ENCODE measurements at places on chromosomes 1 and 21.
A peak's percentile ranks its signal among the peaks of the same experiment; 100 is the strongest.

DNA sequence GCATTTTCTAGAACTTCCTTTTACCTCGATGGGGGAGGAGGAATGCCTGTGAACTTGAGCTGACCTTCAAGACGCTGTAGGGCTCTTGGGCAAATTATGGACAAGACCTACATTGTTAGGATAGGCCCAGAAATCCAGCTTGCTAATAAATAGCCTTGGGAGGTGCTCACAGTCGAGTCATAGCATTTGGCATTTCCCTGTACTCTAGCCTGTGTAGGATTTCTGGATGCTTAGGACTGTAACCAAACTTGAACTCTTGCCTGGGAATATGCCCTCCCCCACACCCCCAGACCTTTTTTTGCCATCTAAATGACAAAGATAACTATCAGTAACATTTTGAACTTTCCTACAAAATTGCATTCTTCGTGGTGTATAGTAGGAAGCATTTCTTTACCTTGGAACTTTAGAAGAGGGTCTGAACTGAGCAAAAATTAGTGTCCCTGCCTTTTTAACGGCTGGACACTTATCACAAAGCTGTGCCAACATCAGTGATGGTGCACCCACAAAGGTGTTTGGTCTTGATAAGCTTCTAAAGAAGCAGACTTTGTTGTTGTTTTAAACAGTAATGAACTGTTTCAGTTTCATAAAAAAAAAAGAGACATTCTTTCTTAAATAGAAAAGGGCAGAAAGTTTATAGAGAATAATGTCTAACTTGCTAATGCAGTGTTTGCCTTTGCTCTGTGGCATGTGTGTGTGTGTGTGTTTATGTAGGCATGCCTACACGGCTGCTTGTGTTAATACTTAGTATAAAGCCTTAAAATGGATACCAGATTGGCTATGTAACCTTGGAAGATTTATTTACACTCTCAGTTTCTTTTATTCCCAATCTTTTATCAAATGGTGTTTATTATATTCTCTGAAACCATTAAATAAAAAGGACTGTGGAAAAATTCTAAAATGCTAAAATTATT lies 88.2 kb downstream of the NFIA start:
- DNase-seq, result no peak

DNA sequence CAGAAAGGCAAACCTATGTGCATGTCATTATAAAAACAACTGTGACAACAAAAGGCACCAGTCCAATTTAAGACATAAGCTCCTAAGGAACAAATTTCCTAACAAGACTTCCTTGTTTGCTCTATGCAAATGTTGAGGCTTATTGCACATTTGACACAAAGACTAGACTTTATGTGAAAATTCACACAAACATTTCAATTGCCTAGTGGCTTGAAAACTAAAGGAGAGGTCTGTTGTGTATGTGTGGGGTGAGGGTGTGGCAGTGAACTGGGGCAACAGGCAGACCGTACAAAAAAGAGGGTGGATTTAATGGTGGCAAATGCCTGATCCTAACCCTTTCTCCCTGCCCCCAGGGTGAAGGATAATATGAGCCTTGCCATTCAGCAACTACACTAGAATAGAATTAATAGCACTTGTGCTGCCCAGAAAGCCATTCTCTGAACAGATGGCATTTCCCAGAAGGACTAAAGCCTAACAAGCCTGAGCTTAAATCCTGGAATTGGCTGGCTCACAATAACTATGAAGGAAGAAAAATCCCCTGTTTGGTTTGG lies 73.9 kb downstream of the GLUL start:
- no peak for DNase-seq

- DNase-seq, result no peak
Observed at GRCh38 chr1:21302747-21303715, 12.8 kb upstream of the ECE1 start.

- DNase-seq, result no peak
Observed at GRCh38 chr1:151579436-151580225, 32.2 kb upstream of the SNX27 start.

- DNase-seq, result peak; percentile 80
Observed at GRCh38 chr1:59477286-59477685, 180.4 kb downstream of the FGGY start.

GRCh38 chr1:55813618-55814017 lies 598.5 kb upstream of the USP24 start:
- no peak for DNase-seq

GRCh38 chr1:33055210-33056008 lies 18.7 kb upstream of the AK2 start:
- DNase-seq, result no peak

- no peak for DNase-seq
Observed at GRCh38 chr1:186770421-186770820, 58.3 kb upstream of the PLA2G4A start.

DNA sequence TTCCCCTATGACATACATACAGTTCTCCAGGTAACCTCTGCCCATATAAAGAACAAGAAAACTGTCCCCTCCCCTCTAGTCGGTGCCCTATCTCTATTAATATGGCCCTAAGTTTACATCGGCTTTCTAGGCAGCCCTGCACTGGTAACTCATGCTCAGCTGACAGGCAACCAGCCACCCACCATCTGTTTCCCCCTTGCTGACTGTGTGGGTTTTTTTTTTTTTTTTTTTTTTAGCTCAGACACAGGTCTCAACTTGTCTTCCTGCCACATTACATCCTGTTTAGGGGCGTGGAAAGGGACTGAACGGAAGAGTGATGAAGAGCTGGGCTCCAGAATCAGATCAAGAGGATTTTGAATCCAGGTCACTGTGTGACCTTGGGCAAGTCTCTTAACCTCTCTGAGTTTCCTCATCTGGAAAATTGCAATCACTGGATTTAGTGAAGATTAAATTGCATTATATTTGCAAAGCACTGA lies 14.0 kb downstream of the LAPTM5 start:
- DNase-seq, result peak; percentile 44

GRCh38 chr1:100253552-100253951 lies 3.9 kb upstream of the DBT start:
- no peak for DNase-seq

DNA sequence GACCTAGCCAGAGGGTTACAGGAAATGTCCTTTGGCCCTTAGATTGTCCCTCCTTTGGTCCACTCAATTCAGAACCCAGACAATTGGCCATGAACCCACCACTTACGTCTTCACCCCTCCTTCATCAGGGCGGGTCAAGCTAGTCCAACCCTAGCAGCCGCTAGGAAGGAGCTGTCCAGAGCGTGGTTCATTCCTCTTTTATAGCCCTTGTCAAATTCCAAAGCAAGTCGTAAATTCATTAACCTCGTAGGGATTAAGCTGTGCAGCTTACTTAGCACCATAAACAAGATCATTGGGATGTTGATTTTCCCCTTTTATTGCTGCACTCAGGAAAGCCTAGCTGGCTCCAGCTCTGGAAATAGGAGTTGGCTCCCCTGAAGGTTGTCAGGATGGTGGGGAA lies 90.1 kb downstream of the TMEM53 start:
- DNase-seq, result no peak

DNA sequence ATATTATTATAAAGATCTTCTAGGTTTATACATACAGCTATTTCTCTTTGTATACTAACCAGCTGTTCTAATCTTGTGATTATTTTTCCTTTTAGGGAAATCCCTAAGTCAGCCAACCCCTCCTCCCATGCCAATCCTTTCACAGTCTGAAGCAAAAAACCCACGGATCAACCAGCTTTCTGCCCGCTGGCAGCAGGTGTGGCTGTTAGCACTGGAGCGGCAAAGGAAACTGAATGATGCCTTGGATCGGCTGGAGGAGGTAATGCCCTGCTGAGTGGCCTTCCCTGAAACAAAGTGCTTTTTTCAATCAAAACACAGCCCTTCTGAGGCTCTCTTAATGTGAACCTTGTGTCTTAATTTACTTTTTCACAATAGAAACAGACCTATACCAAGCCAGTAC lies 32.4 kb upstream of the BMP8A start:
- DNase-seq, result no peak

GRCh38 chr1:110106013-110106941 lies 6.0 kb upstream of the UBL4B start:
- peak; percentile 31 for DNase-seq

DNA sequence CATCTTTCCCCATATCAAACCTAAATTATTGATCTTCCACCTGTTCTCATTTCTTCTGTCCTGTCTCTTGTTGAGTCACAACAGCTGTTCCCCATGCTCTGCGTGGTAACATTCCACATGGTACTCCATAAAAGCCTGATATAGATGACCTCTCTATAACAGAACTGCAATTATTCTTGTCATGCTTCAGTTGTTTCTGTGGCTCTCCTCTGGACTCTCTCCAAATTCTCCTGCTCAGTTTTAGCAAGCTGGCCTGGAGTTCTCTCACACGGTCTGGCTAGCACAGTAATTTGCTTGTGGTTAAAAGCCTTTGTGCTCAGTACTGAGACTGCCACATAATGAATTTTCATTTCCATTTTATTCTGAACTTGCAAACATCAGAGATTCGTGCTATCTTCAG lies 10.6 kb upstream of the LRRC39 start:
- no peak for DNase-seq

DNA sequence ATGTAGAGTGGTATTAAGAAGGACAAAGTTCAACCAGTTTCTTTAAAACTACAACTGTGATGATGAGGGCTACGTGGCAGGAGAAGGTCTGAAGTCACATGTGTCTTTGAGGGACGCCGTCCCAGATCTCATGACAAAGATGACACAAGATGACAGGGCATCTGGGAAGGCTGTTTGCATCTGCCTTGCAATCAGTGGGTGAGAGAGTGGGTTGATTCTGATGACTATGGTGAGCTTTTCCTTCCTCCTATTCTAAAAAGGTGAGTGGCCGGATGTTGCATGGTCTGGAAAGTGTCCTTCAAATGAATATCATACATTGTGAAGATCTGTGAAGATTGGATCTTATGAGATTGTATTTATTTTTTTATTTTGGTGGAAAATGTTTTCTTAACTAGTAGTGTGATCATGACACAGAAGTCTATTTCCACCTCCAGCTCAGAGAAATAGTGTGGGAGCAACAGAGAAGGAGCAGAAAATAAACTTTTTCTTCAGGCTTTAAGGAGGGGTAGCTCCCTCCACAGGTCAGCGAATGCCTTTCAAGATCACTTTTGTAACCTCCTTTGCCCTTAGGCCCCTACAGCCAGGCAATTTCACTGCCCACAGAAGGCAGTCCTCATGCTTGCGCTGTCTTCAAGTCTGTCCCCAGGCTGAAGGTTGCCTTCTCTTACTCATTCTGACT lies 76.0 kb upstream of the ATF3 start:
- DNase-seq, result no peak

- no peak for DNase-seq
Observed at GRCh38 chr1:53450225-53450624, 9.0 kb upstream of the DMRTB1 start.

Data from stimulated activated CD8-positive, alpha-beta memory T cell treated with anti-CD3 and anti-CD28 coated beads, Interleukin-15, amount 100 ng/mL, for 48 hours (primary cell).